Glutamatergic neuron (in vitro differentiated cells): ENCODE measurements at places on chromosomes 2 and 18.

DNA sequence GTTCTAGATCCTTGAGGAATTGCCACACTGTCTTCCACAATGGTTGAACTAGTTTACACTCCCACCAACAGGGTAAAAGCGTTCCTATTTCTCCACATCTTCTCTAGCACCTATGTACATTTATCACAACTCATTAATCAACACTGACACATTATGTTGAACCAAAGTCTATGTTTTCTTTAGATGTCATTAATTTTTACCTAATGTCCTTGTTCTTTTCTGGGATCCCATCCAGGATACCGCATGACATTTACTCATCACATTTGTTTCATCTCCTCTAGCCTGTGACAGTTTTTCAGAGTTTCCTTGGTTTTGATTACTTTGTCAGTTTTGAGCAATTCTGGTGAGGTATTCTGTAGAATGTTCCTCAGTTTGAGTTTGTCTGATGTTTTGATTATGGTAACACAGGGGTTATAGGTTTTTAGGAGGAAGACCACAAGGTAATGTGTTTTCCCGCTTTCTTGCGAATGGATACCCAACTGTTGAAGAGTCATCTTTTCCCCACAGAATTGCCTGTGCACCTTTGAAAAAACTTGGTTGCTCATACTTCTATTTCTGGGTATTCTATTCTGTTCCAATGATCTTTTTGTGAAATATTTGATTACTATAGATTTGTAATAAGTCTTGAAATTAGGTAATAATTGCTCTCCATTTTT, 3.0 kb upstream of the UGT1A9 start:
- DNase-seq = no peak

DNA sequence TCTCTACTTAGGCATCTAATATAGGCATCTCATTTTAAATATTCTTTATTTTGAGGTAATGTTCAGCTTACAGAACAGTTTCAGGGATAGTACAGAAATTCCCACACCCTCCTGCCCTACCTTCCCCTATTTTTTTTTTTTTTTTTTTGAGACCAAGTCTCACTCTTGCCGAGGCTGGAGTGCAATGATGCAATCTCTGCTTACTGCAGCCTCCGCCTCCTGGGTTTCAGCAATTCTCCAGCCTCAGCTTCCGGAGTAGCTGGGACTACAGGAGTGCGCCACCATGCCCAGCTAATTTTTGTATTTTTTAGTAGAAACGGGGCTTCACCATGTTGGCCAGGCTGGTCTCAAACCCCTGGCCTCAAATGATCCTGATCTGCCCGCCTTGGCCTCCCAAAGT, 97.6 kb downstream of the EPB41L5 start:
- DNase-seq = no peak

DNA sequence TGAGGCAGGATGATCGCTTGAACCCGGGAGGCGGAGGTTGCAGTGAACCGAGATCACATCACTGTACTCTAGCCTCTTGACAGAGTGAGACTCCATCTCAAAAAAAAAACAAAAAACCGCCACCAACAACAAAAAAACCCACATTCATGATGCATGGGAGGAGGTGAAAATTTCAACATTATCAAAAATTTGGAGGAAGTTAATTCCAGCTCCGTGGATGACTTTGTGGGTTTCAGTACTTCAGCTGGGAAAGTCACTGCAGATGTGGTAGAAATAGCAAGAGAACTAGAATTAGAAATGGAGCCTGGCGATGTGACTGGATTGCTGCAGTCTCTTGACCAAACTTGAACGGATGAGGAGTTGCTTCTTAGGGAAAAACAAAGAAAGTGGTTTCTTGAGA, 74.3 kb downstream of the PRKCE start:
- DNase-seq = no peak

DNA sequence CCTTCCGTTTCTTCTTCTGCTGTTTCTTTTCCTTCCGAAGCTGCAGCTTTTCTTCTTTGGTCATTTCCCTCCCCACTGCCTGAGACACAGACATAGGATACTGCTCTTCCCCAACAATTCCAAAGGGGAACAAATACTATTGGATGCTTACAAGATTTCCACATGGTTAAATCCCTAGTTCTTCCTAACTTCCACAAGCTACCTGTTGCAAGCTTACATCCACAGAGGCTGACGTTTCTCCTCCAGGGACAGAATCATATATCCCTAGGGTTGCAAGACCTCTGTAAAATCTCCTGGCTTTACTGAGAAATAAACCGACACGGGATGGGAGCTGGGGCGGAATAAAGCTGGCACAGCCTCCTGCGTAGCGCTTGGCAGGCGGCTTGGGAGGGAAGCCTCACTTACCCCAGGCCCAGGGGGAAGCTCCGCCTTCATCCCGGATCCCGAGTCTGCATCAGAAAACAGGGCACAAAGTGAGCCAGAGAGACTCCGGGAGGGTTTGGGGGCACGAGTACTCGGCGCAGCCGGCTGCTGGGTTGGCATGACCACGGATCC, 590 bp downstream of the EIF2B4 start:
- DNase-seq = no peak

- no peak for DNase-seq
These were observed 2168.6 kb upstream of the PIK3C3 start for GRCh38 chr18:39786477-39786876.

- DNase-seq = no peak
These were observed 38.6 kb upstream of the SNORC start for GRCh38 chr2:232831496-232831895.

- DNase-seq = no peak
These were observed at the start of gene SCN2A for GRCh38 chr2:165239230-165239629. SCN2A (plus strand) TSS chr2:165239414; CDS start chr2:165295824, 56,410 bp downstream.

GRCh38 chr2:51697095-51697494, 665.2 kb upstream of the NRXN1 start:
- no peak for DNase-seq

- DNase-seq = no peak
These were observed 1867.4 kb downstream of the SUCLG1 start for GRCh38 chr2:82591718-82592117.

DNA sequence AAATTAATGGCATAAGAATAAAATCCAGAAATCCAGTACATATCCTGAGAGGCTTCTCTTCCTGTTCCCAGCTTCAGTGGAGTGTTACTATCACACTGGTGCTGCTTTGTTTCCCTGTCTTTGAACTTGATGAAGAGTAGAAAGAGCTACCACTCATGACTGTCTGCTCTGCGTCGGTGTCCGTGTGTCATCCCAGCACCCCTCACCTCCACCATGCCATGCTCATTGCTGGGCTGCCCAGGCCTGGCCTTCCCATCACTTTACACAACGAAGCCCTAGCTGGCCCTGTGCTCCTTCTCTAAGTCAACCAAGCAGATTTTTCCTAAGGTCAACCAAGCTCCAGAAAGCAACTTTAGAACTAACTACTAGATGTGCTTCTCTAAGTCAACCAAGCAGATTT, 215.4 kb downstream of the DOK6 start:
- no peak for DNase-seq

- peak; percentile 89 for DNase-seq
These were observed 175.5 kb downstream of the AGAP1 start for GRCh38 chr2:235669269-235669831.

- no peak for DNase-seq
These were observed 603.7 kb upstream of the ZEB2 start for GRCh38 chr2:145123606-145124005.

DNA sequence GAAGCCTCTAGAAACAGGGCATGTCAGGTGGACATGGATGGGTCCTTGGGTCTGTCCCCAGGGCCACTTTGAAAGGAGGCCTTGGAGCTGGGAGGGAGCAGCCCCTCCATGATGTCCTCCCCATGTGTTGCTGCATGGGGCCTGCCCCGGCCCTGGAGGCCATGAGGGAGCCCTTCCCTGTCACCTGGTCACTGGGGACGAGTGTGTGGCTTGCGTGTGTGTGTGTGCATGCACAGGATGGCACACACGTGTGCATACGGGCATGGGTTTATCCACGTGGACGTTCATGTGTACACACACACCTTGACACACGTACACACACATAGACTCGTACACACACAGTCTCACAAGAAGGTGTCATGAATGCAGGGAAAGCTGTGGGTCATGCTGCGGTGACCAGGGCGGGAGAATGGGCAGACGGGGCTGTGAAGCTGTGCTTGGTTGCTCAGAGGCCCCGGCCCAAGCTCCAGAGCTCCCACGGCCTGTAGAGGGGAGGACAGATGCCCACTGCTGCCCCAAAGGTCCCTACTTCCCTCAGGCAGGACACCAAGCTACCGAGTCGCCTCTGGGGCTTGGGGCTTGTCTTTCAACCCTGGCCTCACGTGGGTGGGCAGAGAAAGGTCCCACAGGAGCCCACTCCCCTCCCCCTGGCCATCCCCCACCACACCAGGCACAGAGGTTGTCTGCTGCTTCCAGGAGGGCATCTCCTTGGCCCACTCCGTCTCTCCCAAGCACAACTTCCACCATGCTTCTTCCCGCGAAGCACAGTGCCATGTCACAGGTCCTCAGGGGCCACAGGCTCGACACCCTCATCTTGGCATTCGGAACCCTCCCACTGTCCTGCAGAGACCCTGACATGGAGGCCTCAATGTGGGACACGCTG, 42.3 kb upstream of the GPC1 start:
- DNase-seq = peak; percentile 5

DNA sequence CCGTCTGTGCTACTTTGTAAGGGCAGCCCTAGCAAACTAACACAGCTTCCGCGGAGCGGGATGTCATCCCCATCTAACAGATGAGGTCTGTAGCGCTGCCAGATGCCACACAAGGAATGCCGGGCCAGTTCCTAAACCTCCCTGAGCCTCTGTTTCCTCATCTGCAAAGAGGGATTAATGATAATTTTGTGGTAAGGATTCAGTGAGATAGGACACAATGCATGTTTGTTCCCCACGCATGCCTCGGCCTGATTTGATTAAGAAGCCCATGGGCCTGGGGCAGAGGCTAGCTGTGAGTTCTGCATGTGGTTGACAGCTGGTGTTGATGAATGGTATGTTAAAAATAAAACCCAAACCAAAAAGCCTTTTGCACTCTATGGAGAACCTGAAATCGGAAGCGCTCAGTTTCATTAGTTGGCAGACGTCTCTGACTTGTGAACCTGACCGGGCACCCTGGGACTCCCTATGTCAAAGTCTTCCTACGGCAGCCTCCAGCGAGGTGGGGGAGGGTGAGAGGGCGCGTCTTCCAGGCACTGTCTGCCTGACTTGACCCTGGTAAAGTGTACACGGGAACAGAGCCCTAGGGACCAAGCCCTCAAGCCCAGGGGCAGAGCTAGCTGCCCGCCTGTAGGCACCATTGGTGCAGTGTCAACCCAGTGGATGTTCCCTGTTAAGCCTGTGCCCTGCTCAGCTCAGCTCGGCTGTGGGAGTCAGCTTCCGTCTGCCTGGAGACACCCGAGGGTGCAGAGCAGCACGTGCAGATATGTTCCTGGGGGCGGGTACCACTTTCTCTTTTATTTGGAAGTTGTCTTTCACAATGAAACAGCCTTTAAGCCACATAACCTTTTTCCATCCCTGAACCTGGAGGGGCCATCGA, 14.8 kb upstream of the INHBB start:
- no peak for DNase-seq

DNA sequence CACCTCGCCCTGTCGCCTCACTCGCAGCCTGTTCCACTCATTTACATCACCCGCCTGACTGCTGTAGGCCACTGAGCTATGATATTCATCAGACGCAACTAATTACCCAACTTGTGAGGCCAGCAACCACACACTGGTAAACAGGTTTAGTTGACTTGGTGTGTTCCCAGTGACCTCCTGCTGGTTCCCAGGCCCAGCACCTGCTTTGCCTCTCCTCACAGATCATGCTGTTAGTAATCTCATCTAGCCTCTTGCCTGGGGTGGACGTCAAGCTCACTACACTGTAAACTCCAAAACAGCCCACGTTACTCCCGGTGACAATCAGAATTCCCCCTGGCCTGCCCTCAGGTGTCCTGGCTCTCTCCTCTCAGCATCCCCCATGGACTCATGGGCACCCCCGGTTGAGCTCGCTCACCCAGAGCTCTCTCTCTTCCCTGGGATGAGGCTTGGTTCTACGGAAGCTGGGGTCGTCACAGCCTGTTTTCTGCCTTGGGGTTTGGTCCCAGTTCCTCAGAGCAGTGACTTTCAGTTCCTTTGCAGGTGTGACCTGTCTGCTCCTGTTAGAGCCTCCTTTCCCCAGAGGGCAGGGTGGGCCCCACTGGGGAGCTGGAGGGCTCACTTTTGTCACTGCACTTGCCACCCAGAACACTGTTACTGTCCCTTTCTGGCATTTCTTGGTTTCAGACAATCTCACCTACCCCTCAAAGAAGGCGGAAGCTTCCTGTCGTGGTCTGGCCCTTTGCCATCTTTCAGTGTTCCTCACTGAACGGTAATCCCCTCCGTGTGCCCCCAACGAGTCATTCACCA, 40.3 kb downstream of the INPP5D start:
- DNase-seq = no peak

DNA sequence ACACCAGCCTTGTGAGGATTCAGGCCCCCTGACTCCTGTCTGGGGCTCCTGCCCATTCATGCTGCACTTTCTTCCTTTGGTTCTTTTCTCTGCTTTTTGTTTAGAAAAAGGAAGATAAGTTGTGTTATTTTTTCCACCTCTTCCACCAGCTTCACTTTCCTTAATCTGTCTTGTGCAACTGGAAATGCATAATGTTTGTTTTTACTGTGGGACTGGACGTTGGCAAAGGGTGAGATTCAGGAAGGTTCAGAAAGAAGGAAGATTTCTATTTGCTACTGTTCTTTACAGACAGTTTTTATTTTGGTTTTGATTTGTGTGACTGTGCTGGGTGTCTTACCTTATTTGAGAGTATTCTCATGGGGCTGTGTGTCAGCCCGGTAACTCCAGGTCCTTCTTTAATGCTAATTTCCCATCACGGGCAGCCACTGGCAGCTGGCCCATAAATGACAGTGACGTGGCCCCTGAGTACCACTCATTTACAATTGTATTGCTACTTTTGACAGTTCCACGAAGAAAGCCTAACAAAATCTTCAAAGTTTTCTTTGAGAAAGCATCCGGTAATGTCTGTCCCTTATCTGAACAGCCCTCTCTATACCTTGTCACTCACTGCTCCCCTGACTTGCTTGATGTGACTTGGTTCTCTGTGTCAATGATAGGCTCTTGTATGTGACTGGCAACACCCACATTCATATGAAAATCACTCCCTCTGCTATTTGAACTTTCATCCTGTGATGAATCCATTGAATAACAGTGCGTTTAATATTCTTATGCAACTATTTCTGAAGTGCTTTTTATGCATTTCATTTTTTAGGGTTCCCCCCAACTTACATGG, 32.7 kb downstream of the RHBDD1 start:
- no peak for DNase-seq

DNA sequence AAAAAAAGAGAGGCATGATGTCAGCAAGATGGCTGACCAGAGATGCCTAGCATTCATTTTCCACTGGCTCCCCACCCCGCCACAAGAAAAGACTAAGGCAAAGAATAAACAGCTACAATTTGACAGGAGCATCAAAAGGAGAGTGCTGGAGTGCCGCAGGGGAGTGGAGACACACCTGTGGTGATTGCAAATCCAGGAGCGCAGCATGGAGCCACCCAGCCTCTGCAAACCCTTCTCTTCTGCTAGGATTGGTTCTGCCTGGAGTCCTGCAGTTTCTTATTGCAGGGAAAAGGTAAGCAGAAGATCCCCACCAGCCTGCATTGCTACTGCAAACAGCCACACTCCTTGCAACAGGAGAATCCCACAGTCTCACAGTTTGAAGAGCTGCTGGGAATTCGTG, 26.1 kb downstream of the BOLL start:
- DNase-seq = no peak

GRCh38 chr18:61953641-61954040, 60.8 kb upstream of the RNF152 start:
- DNase-seq = no peak

- peak; percentile 79 for DNase-seq
These were observed 8.9 kb upstream of the POU3F3 start for GRCh38 chr2:104844807-104845551.

GRCh38 chr2:137167651-137168050, 402.3 kb downstream of the THSD7B start:
- DNase-seq = no peak

- no peak for DNase-seq
These were observed 12.2 kb downstream of the PLB1 start for GRCh38 chr2:28507796-28508764.
